ENCODE measurements at places on chromosomes 5 and 9.

DNA sequence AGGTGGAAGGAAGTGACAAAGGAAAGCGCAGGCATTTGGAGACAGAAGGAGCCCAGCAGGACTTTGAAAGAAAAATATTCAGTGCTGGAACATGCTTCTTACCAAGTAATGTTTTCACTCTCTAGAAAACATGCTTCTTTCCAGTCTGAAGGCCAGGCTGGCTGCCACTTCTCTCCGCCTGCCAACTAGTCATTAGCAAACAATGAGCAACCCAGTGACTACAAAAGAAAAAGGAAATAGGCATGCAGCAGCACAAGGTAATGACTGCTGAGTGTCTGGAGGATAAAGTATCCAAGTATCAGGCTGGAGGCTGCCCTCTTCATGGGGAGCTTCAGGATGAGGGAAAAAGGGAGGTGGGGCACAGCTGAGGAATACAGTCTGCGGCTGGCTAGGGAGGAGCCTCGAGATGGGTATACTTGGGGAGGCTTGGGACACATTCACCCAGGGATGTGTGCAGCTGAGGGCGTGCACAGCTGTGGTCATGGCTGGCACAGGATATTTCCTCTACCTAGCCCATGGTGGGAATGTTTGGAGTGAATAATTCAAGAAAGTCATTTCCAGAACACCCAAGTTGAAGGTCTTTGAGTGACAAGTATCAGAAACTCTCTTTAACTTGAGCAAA is 161.5 kb upstream of the KIF2A start:
- no peak for DNase-seq

GRCh38 chr5:89421035-89421434 is 538.1 kb upstream of the MEF2C start:
- DNase-seq = no peak

GRCh38 chr5:44385291-44385900 is 3.8 kb downstream of the FGF10 start:
- no peak for DNase-seq

DNA sequence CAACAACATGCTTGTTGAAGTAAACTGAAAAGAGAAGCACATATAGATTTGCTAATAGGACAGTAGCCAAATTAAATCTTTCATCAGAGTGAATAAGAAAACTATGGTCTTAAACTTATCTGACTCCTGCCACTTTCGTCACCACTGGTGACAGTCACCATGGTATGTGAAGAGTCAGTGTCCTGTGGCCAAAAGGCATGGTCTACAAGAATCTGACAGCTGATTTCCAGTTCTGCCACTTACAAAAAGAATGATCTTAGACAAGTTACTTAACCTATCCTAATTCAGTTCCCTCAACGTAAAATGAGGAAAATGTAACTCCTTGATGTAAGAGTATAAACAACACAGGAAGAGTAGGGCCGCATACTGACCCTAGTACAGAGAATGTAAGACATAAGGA is 102.0 kb downstream of the LPAR1 start:
- no peak for DNase-seq

DNA sequence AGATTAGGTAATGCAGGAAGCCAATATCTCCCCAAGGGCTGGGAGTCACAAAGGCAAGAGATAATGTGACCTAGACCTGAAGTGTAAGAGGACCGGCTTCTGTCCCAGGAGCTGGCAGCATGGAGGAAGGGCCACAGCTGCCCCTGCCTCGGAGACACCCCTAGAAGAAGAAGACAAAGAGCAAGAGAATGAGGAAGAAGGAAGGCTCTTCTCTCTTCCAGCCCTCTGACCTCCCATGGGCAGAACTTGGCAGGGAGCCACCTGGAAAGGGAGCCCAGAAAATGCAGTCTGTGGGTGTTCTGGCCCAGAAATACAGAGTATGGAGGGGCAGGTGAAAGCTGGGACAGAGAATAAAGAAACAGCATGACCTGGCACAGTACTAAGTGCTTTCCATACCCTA is 151.0 kb downstream of the C5orf15 start:
- DNase-seq = no peak

Measured in stimulated activated CD4-positive, alpha-beta T cell treated with anti-CD3 and anti-CD28 coated beads, Interleukin-15, amount 100 ng/mL, for 1 hour (primary cell).